SJCRH30 (cell line): ENCODE measurements at places on chromosomes 13 and 19. TPM values are rescaled to one million over a fixed set of nuclear protein-coding genes. Genes with fewer than 3 reads are reported as not detected.

MAMSTR gene
- total RNA-seq: 19.5 and 24.5 TPM in 2 replicates

JSRP1 gene
- 40.1 and 50.2 TPM in 2 replicates for total RNA-seq

FAM83E gene
- 1.9 and 3.3 TPM in 2 replicates for total RNA-seq

SNRPA gene
- 181 and 208 TPM in 2 replicates for total RNA-seq

DNA sequence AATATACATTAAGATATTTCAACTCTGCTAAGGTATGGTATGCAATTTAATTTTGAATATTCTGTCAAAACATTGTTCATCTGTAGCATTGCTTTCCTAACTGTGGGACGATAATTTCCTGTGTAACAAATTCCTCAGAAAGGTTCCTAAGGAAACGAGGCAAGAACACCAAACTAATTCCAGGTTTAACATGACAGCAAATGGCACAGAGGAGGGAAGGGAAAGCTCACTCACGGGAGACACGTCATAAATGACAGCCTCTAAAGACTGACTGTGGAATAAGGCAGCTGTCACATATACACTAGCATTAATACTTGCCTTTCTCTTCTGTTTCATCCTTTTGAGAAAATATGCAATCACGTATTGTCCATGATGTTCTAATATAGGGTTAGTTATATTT lies 380.6 kb downstream of the LIG4 start:
- DNase-seq: no peak

GRCh38 chr19:11426656-11427055 lies 7.5 kb upstream of the RGL3 start:
- no peak for DNase-seq

GRCh38 chr13:33940898-33941297 lies 122.9 kb downstream of the RFC3 start:
- no peak for DNase-seq

DNA sequence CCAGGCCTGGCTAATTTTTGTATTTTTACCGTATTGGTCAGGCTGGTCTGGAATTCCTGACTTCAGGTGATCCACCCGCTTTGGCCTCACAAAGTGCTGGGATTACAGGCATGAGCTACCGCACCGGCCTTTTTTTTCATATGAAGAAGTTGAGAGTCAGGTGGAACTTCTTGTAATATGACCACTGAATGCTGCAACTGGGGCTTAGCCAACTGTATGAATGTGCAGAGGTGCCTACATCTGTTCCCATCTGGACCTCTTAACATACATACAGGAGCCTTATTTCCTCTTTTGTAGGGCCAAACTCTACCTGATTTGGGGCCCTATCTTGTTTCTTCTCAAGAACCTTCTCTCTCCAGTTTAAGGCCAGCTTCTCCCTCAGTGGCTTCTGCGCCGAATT lies 11.9 kb upstream of the GGACT start:
- DNase-seq: no peak

- DNase-seq: no peak
These were observed 67.0 kb downstream of the LATS2 start for GRCh38 chr13:20994441-20994821.

DNA sequence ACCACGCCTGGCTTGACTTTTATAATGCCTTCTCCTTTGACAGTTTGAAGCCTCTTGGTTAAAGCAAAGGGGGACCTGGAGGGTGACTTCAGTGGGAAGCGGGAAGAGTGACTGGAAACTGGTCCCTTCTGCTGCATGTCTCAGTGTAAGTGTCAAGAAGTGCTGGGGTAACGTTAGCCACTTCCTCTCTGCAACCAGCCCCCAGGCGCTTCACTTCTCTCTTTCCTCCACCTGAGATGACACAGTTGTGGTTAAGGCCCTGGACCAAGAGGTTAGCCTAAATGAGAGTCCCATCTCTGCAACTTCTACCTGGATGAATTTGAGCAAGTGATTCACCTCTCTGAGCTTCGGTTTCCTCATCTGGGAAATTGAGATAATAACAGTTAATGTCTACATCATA lies 16.3 kb downstream of the LEUTX start:
- no peak for DNase-seq

CLN5 gene
- 11.9 and 14.9 TPM in 2 replicates for total RNA-seq

YJEFN3 gene
- 1.0 and 1.9 TPM in 2 replicates for total RNA-seq

DNA sequence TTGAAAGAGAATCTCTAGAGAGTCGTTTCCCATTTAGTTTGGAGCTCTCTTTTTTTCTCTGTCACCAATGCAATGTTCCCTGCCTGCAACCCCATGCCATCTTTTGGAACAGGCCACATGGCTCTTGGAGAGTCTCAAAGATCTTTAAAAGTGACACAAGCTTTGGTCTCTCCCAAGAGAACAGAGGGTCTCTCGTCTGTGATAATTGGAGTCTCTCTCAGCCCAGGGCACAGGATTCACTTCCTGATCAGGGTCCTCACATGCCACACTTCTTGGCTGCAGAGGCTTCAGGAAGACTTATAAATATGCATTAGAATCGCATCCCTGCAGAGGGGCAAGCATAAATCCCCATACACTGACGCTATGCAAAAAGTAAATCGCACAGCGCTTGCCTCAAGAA lies 240.5 kb downstream of the IRS2 start:
- DNase-seq: no peak

DNA sequence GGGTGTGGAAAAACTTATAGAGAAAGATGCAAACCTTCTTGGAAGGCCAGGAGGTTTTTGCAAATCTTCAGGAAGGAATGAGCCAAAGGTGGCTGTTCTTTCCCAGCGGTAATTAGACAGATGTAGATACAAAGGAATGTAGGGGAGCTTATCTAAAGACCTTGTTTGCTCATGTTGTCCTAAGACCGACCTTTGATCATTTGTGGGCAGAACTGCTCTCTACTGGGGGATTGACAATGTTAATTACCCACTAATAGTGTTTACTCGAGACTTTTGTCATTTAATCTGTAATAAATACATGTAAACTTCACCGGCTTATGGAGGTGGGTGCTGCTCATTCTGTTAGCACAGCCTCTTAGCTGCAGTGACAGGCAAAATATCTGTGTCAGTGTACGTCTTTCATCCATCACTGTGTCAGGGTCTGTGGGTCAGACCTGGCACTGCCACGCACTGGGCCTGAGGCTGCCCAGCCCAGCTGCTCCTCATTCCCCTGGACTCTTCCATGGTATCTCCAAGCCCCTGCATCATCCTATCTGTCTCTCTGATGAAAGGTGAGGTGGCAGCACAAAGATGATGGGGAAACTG lies 68.3 kb downstream of the ZNF431 start:
- no peak for DNase-seq

- DNase-seq: no peak
These were observed 19.1 kb upstream of the KCTD4 start for GRCh38 chr13:45219938-45220375.

GRCh38 chr19:52967772-52968171 lies 5.1 kb upstream of the ZNF816 start:
- DNase-seq: no peak

- DNase-seq: no peak
These were observed 3.3 kb downstream of the ZNF444 start for GRCh38 chr19:56144376-56144775.

GRCh38 chr13:20960663-20961309 lies 58.2 kb upstream of the XPO4 start:
- DNase-seq: peak; percentile 20

DNA sequence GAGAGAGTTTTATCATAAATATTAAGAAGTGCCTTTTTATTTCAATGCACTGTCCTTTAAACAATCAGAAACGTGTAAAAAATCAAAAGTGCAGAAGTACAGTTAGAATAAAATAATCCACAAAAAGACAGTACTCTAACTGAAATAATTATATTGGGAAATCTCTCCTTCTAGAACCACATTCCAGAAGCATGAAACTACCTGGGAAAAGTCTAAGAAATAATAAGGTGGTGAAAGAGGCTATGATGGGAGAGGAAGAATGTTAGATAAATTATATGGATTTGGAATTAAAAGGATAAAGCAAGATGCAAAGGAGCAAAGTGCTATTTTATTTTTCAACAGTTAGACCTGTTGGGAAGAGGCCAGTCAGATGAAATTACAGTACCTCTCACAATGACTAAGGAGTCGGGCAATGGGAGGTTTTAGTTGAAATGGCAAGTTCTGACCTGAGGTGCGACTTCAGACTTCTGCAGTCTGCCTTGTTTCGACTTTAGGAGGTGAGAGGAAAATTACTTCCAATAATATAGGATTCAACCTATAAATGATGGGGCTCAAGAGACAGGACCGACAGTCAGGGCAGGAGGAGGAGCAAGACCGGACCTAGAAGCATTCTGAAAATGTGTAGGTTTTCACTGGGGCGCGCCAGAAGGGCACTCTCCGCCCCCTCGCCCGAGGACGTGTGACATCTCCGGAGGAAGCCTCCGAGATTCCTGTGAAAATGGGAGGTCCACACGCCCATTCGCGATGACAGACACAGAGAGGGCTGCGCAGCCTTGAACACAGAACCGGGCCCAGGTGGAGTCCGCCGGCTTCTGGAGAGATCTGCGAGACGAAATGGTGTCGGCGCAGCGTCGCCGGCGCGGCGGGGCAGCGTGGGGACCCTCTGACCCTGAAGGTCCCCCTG lies 717 bp downstream of the SPRYD7 start:
- DNase-seq: peak; percentile 76

GRCh38 chr13:59088716-59089115 lies 1075.0 kb downstream of the DIAPH3 start:
- DNase-seq: no peak

DNA sequence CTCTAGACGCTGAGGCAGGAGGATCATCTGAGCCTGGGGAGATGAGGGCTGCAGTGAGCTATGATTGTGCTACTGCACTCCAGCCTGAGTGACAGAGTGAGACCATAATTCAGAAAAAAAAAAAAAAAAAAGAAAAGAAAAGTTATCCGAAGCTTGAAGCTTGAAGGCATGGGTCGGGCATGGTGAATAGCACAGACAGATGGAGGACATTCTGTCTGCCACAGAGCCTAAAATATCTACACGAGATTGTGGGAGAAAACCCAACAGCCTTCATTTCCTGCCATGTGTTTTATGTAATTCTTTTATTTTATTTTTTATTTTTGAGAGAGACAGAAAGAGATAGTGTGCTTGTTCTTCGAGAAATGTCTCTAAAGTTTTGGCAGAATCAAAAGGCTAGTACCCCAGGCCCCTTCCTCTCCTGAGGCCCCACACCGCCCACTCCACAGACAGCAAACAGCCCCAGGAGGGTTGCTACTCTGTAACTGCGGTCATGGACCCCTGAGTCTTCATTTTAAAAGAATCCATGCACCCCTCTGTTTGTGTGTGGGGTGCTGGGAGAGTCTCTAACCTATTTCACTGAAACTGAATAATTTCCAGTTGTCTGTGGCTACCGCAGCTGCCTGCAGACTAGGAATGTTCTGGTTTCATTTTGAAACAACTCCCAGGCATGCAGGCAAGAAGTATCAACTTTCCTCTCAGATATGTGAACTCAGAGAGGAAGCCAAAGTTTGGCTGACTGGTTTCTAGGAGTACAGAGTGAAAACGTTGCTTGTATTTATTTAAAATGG lies 38.4 kb upstream of the RCBTB2 start:
- peak; percentile 78 for DNase-seq

GRCh38 chr13:89287381-89287780 lies 1616.2 kb downstream of the SLITRK5 start:
- DNase-seq: no peak

DNA sequence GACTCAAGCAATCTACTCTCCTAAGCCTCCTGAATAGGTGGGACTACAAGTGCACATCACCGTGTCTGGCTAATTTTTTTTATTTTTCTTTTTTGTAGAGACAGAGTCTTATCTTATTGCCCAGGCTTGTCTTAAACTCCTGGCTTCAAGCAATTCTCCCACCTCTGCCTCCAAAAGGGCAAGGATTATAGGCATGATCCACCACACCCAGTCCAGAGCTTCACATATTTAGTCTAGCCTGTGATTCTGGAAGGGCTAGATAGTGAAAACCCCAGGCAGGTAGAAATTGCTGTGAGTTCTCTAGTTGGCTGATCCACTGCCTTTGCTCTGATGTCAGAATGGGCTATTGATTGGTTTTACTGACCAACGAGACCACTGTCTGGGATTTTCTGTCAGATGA lies 854.6 kb upstream of the MIR17HG start:
- DNase-seq: no peak

IGSF23 gene
- total RNA-seq: not detected in 2 replicates

DNA sequence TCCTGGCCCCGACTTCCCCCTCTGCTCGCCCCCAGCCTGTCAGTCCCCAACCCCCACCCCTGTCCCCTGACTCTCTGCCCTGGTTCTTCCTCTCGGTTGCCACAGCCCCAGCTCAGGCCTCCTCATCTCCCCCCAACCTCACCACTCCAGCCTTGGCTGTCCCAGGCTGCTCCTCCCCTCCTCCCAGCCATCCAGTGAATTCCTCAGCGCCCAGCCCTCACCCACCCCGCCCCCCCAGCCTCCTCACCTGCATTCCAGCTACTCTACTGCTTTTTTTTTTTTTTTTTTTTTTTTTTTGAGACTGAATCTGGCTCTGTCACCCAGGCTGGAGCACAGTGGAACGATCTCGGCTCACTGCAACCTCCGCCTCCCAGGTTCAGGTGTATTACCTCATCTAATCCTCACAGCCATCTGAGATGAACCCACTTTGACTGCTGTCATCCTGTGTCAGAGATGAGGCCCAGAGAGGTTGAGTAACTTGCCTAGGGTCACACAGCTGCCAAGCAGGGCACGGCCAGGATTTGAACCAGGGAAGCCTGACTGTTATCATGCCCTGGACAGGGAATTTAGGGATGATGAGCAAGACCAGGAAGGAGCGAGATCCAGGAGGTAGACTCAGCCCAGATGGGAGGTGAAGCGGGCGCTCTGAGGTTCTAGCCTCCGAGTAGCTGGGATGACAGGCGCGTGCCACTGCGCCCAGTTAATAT lies 2.6 kb downstream of the SULT2B1 start:
- DNase-seq: no peak

GRCh38 chr13:52808842-52809219 lies 39.6 kb downstream of the PCDH8 start:
- no peak for DNase-seq

- no peak for DNase-seq
These were observed 8.9 kb upstream of the TMEM160 start for GRCh38 chr19:47057328-47057727.

DNA sequence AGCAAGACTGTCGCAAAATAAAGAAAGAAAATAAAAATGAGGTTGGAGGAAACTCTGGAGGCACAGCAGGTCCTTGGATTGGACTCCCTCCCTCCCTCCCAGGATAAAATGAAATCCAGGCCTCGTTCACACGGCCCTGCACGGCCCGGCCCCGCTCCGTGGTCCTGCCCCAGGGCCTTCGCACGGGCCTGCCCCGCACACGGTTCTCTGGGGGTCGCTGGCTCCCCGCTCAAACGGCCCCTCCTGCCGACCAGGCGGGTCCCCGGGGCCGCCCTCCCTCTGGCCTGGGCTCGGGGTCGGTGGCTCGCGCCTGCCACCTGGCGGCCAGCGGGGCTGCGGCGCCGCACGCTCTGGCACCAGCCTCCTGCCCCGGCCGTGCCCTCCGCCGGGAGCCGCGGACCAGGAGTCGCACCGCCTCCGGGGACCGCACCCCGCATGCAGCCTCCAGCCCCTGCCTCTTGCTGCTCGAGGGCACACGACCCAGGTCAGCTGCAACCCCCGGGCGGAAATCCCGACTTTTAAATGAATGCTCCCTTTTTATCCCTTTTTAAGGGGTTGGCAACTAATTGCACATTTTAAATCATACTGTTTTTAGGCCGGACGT lies 1.5 kb upstream of the WDR18 start:
- DNase-seq: peak; percentile 62

GRCh38 chr13:68199271-68199670 lies 969.1 kb upstream of the PCDH9 start:
- no peak for DNase-seq

NLRP9 gene
- total RNA-seq: 0.02 TPM in 1 of 2 replicates, not detected in the other
